ENCODE measurements at places on chromosomes 1 and 21.
A peak's percentile ranks its signal among the peaks of the same experiment; 100 is the strongest.

GRCh38 chr21:34157521-34157920 is 84.1 kb downstream of the MRPS6 start:
- no peak for DNase-seq

- no peak for DNase-seq
Measured at GRCh38 chr21:20999659-21000058, 1.4 kb downstream of the NCAM2 start.

GRCh38 chr1:188817814-188818213 is 1659.8 kb downstream of the BRINP3 start:
- no peak for DNase-seq

- no peak for DNase-seq
Measured at GRCh38 chr21:38821959-38822682, 16.4 kb downstream of the ETS2 start.

DNA sequence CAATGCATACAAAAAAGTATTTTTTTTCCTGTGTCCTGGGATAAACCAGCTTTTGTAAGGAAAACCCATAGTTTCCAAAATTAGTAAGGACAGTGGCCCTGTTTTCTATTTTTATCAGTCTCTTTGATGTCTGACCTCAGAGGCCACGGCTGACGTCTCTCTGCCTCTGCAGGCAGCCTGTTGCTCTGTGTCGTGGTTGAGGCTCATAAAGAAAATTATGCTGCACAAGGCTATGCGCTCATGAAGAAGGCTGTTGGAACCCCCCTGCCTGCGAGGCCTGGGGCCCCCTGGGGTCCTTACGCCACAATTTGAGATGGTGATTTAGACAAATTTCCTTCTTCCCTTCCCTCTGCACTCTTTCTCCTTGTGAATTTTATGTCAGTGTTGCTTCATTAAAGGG is 48.9 kb downstream of the AGPAT3 start:
- DNase-seq, result peak; percentile 77

DNA sequence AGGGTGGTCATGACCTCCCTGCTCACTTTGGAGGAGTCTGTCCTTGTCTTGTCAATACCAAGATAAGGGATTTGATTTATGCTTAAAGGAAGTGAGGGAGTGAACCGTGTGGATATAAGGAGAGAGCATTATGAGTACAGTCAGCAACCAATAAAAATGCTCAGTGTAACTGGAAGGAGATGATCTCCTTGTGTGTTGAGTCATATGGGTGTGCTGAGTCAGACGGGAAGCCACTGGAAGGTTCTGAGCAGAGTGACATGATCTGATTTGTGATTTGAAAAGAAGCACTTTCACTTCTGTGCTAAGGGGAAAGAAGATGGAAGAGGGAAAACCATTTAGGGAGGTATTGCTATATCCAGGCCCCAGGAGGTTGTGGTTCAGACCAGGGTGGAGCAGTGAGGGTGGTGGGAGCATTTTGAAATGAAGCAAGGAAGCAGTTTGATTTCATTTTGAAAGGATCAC is 2.5 kb upstream of the BCL10 start:
- peak; percentile 83 for DNase-seq

- no peak for DNase-seq
Measured at GRCh38 chr21:44444286-44444931, 10.9 kb upstream of the LRRC3 start.

- DNase-seq, result no peak
Measured at GRCh38 chr21:15422783-15423182, 307.0 kb upstream of the USP25 start.

- no peak for DNase-seq
Measured at GRCh38 chr21:34795175-34795547, 126.4 kb downstream of the CLIC6 start.

- DNase-seq, result no peak
Measured at GRCh38 chr1:241332987-241333386, 24.0 kb downstream of the RGS7 start.

DNA sequence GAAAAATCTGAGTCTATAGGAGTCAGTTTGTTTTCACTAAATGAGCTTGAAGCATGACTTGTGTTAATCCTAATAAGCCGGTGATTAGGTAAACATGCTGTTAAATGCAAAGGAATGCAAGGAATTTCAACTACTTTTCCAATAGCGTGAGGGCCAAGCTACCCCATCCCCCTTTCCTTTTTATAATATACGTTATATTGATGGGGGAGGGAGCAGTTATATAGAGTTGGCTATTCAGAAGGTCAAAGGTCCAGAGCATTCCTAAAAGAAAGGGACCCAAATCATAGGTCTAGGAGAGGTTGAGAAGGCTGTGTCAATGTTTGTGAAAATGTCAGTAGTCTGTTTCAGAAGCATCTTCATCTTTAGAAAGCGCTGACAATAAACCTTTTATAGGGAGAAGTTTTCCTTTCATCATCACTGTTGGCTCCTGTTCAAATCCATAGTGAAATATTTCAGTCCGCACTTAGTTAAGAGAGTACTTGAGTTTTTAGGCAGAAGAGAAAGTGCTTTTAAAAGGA is 3.8 kb downstream of the CCN1 start:
- no peak for DNase-seq

GRCh38 chr21:46551636-46552241 is 53.1 kb downstream of the S100B start:
- peak; percentile 87 for DNase-seq

- no peak for DNase-seq
Measured at GRCh38 chr1:244296003-244296402, 155.7 kb downstream of the ADSS2 start.

- DNase-seq, result no peak
Measured at GRCh38 chr1:235943581-235944114, 76.9 kb upstream of the LYST start.

DNA sequence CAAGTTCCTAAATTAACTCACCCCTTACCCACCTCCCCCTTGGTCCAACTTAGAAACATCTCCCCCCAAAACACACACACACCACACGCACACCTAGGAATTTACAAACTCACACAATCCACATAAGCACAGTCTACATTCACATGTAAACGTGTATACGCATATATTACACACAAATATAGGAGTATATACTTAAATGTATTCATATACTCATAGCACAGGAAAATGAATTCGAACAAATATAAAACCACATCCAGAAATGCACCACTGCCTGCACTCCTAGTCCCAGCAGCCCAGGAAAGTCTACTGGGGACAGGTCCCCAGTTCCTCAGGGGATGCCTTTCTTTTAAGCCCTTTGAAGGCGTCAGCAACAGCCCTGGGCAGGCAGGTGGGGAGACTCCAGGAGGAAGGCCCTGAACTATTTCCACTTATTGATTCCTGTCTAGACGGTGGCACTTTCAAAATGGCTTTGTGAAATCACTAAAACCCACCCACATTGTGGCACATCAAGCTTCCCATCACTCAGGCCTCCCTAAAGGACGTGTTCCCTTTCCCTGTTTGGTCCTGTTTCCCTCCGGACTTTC is 3.1 kb upstream of the DMBX1 start:
- DNase-seq, result no peak

GRCh38 chr1:235342039-235342438 is 13.7 kb downstream of the GGPS1 start:
- no peak for DNase-seq

DNA sequence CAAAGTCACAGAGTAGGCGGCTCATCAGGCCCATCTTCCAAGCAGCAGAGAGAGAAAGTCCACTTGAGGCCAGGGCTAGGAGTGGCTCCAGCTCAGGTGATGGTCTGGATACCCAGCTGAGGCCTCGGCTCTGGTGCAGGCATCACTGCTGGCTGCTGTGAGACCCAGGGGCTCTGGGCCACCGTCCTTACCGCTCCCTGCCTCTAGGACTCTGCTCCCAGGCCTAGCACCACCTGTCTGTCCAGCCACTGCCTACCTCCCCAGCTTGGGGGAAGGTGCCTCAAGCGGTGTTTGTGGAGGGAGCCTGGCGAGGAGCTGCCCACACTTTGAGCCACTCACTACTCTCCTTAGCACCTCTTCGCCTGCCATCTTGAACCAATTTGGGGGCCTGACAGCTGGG is 57.9 kb downstream of the DMRTB1 start:
- DNase-seq, result no peak

- DNase-seq, result no peak
Measured at GRCh38 chr1:89807503-89807902, 13.3 kb upstream of the LRRC8D start.

DNA sequence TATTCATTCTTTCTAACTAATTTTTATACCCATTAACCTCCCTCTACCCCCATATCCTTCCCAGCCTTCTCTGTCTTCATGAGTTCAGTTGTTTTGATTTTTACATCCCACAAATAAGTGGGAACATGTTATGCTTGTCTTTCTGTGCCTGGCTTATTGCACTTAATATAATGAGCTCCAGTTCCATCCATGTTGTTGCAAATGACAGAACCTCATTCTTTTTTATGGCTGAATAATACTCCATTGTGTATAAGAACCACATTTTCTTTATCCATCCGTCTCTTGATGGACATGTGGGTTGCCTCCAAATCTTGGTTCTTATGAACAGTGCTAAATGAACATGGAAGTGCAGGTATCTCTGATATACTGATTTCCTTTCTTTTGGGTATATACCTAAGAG is 21.5 kb downstream of the AGPAT3 start:
- no peak for DNase-seq

DNA sequence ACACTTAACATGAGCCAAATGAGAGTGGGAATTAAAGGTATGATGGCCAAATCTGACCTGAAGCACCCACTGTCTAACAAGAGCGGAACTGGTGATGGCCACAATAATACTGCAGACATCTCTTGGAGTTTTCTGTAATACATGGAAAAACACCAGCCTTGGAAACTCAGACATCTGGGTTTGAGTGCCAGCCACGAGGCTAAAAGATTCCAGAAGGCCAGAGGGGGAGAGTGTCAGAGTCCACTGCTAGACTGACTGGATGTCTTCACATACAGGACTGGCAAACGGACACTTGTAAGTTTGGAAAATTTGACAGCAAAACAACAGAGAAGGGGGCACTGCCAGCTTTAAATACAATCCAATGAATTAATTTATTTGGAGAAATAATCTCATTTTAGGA is 175.1 kb downstream of the ADSS2 start:
- no peak for DNase-seq

GRCh38 chr1:167529829-167530474 is 11.6 kb upstream of the CD247 start:
- no peak for DNase-seq

DNA sequence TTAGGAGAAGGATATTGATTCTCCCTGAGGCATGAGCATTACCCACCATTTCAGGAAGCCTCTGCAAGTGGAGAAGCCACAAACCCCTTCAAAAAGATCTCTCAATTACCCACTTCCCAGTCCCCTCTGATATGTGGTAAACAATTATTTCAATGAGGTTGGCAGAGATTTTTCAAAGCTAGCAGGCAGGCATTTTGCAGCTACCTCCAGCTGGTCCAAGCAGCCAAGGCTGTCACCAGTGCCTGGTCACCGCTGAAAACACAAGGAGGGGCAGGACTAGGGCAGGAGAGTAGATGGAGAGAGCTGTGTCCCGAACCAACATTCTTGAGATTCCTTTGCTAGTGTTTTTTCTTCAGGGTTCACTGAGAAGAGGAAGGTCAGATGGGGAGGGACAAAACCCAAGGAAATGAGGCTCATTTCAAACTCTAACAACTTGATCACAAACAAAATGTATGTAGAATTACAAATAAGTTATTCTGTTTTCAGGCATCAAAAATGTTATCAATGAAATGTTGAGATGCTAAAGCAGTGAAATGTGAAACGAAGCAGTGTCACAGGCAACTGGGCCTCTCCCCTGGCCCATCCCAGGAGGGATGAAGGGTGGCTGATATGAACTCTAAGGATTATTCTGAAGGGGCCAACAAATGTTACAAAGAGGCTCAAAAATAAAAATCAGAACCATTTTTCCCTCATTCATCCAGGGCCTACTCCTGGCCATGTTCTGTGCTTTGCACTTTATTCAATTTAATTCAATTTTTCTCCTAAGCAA is 22.3 kb downstream of the APP start:
- DNase-seq, result no peak

GRCh38 chr1:180117764-180118116 is 36.9 kb upstream of the QSOX1 start:
- no peak for DNase-seq
